ENCODE measurements at places on chromosomes 1 and 21.
A peak's percentile ranks its signal among the peaks of the same experiment; 100 is the strongest.

DNA sequence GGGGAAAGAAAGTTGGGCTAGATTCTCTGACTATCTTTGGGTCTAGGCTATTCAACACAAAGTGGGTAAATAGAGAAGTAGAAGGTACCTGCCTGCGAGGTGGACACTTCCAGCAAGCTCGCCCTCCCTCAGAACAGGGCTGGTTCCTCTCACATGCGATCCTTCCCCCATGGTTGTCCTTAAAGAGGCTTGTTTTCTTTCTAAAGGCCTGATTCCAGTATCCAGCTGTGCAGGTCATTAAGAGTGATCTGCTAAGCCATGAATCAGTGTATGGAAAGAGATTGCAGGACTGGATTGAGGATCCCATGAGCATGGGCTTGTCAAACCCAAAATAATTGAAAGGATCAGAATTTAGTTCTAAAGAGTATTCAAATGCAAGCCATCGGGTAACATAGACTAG is 189.0 kb downstream of the URB2 start:
- no peak for DNase-seq

GRCh38 chr21:44766014-44766817 is 35.4 kb downstream of the UBE2G2 start:
- no peak for DNase-seq

DNA sequence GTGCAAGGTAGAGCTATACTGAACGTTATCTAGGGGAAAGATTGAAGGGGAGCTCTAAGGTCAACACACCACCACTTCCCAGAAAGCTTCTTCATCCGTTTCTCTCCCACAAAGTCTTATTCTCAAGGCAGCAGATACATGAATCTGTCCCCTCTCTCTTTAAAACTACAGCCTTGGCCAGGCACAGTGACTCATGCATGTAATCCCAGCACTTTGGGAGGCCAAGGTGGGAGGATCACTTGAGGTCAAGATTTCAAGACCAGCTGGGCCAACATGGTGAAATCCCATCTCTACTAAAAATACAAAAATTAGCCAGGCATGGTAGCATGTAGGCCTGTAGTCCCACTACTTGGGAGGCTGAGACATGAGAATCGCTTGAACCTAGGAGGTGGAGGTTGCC is 8.1 kb downstream of the CYP4X1 start:
- DNase-seq = no peak

DNA sequence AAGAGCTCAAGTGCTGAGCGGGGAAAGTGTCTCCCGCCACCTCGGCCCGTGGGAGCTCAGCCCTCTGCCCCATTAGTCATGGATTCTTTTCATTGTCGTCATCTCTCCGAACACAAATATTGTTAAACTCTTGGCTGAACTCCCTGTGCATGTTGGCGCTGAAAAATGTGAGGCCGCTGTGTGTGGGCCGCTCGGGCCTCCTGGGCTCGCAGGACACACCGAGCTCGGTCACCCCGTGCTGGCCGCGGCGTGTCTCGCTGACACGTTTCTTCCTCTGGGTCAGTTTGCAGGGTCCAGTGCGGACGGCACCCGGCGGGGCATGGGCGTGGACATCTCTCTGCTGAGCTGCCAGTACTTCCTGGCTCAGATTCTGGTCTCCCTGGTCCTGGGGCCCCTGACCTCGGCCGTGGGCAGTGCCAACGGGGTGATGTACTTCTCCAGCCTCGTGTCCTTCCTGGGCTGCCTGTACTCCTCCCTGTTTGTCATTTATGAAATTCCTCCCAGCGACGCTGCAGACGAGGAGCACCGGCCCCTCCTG is 25.6 kb downstream of the SLC45A1 start:
- DNase-seq = peak; percentile 67

GRCh38 chr1:231508497-231508896 is 20.0 kb upstream of the TSNAX start:
- DNase-seq = no peak

- no peak for DNase-seq
Measured at GRCh38 chr1:206662396-206663092, 22.2 kb upstream of the MAPKAPK2 start.

DNA sequence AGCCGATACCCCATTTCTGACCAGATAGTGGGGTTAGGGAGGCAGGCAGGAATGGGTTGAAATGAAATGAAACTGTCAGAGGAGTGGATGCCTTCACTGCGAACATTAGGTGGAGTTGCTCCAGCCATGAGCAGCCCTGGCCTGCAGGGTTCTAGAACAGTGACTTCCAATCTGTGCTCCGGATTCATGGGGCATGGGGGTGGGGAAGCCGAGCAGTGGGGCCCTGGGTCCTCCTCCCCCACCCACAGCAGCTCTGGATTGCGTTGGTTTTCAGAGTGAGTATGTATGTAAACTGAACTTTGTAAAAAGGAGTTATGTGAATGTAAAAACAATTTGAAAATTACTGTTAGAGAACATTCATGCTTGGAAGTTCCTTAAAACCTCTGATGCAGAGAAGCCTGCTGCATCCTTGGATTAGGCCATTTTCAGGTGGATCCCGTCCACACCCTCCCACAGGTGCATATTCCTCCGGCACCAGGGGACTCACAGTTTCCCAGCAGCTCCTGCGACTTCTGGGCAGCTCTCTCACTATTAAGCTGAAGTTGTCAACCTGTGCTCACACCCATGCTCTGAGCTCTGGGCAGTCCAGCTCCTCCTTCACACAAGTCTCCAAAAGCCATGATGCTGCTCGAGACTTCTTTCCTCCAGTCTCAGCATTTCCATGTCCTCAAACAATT is 54.4 kb upstream of the EDN2 start:
- DNase-seq = no peak

GRCh38 chr1:237809099-237809498 is 81.6 kb downstream of the ZP4 start:
- DNase-seq = no peak

- DNase-seq = no peak
Measured at GRCh38 chr1:165224504-165224903, 132.0 kb downstream of the LMX1A start.

DNA sequence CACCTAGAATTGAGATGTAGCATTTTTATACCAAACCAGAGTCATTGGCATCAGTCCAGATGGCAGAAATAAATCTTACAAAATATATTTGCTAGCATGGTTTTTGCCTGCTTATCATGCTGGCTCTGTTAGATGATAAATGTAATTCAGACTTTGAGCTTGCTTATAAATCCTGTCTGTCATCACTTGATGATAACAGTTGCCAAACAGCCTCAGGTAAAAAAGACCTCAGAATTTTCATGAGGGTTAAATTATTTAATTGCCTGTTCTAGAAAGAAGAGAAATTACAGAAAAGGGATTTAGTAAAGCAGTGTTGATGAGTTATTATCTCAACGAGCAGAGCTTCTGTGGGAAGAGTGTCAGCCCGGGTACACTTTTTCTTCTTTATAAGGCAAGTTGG is 83.3 kb downstream of the FNBP1L start:
- DNase-seq = no peak

- no peak for DNase-seq
Measured at GRCh38 chr21:41759214-41759840, 7.5 kb downstream of the RIPK4 start.

DNA sequence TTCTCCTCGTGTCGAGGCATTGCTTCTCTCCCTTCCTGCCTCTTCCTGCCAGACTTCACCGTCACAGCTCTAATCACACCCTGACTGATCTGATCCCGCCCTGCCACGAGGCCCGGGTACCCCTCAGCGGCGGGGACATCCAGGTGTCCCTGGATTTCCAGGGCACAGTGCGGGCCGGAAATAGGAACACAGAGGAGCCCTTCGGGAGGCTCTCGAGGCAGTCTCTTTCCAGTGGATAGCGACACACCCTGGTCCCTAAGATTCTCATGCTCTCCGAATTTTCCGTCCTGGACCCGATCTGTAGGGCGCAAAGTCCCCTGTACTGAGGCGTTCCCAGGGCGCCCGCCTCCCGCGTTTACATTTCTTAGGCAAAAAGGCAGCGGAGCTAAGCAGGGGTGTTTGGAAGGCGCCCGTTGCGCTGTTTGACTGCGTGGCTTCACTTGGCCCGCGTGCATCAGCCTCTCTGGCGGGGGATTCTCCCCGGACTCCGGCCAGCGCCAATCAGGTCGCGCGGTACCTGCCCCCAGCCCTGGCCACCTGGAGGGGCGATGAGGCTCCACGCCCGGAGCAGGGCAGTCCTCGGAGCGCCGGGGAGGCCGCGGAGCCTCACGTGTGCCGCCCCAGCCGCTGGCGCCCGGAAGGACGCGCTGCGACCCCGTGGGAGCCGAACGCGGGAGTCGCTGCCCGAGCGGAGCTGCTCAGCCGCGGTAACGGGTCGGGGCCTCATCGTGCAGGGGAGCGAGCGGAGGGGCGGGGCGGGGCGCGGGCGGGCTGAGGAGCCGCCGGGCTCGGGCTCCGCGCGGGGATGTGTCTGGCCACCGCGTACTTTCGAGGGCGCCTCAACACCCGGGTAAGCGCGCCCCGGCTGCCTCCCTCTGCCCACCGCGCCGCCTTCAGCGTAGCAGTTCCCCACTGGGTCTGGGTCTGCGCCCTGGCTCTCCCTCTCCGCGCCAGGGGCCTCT is at the start of gene FAM163A:
Gene FAM163A (plus strand): TSS at position 575 of the 962 bp plus-strand sequence. CDS start 69,807 bp downstream, outside the sequence.
- DNase-seq = no peak

DNA sequence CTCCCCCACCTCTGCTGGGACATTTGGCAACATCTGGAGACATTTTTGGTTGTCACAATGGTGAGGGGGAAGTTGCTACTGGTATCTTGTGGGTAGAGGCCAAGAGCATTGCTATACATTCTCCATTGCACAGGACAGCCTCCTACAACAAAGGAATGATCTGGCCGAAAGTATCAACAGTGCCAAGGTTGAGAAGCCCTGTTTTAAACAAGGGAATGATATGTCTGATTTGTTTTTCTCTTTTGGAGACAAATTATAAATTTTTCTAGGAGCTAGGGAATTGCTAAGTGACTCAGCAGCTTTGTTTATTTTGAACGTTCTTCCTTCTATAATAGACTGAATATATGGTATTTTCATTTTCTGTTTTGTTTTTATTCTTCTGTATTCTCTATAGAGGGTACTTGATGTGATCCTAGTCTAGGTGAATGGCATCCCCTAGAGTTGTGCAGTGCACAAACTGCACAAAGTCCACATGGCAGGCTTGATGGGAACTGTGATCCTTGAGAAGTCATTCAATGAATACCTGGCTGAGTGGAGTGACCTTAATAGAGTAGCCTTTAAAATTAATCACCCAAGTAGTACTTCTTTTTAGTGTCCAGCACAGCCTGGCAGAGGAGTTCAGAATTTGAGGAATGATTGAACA is 288.6 kb upstream of the USP24 start:
- no peak for DNase-seq

GRCh38 chr1:191320062-191320461 is 838.2 kb upstream of the RGS18 start:
- no peak for DNase-seq

DNA sequence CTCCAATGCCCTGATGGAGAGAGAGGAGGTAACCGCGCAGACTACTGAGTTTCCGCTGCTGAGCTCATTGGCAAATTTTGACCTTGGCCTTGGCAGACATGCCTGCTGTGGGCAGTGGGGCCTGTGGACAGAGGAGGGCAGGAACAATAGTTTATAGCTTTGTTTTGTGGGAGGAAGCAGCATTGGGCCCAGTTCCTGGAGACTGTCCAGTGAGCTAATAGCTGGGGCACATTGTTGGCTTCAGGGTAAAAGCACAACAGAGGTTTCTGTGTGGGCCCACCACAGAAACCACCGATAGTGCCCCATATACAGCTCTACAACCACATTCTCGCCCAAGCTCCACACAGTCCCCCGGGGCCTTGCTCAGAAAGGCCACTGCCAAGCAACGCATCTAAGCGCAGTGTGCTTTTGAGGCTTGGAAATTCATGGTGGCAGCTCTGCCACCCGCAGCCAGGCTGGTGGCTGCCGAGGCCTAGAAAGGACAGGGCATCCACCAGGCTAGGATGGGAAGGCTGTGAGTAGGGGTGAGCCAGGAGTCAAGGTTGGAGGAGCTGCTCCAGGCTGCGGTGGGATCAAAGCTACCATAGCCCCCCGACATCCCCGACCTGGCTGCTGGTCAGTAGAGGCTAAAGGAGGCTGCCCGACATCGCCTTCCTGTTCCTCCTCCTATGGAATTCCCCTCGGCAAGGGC is 43.2 kb downstream of the NEK2 start:
- DNase-seq = no peak

DNA sequence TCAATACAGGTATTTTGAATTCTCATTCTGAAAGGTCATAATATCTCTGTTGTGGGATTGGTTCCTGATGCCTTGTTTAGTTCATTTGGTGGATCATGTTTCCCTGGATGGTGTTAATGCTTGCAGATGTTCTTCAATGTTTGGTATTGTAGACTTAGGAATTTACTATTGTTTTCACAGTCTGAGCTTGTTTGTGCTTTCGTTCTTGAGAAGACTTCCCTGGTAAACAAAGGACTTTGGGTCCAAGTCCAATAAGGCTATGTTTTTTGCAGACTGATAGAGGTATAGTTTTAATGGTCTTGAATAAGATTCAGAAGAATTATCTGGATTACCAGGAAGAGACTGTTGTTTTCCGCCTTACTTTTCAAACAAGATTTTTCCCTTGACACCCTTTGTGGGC is 1646.3 kb downstream of the AMY1C start:
- no peak for DNase-seq

DNA sequence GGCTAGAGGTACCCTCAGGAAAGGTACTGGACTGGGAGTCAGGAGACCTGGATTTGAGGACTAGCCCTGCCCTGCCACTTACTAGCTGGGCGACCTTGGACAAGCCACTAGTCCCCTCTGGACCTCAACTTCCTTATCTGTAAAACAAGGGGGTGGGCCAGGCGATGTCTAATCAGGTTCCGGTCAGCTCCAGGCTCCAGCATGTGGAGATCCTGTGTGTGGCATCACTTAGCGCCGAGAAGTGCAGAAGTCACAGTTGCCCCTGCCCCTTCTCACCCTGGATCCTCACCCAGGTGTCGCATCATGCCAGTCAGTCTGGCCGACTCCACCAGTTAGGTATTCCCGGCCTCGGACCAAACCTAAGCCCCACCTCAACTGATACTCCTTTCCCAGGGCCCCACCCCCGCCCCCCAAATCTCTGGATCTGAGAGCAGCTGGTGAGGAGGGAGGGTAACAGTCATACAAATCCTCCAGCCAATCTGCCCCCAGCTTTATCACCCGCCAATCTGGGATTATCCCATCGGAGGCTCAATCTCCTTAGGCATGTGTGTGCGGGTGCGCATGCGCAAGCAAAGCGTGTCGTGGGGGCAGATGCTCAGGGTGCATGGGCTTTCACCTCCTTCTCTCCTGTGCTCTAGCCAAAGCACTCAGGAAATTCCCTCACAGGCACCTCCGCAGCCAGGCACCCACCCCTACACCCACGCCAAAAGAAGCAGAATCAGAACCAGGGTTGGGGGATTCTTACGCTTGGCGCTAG is 5.4 kb downstream of the CELF3 start:
- DNase-seq = no peak

DNA sequence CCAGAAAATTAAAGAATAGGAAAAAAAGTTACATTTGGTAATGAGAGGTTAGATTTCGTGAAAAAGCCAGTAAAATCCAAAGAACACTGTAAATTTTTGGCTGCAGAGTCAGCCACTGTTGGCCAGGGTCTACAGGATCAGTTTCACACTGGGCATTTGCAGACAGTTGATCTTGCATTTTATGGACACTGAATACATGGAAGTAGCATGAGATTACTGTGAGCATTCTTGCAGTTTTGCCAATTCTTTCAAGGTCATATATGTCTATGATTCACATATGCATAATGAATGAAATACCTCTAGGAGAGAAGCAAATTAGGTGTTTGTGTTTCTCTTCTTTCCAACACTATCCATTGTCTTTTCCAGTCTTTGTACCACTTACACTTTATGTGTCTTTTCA is 200.8 kb upstream of the DPYD start:
- DNase-seq = no peak
